ENCODE measurements at places on chromosomes 1 and 21.
A peak's percentile ranks its signal among the peaks of the same experiment; 100 is the strongest.

GRCh38 chr1:38690790-38691449 is 168.7 kb downstream of the RRAGC start:
- no peak for DNase-seq

DNA sequence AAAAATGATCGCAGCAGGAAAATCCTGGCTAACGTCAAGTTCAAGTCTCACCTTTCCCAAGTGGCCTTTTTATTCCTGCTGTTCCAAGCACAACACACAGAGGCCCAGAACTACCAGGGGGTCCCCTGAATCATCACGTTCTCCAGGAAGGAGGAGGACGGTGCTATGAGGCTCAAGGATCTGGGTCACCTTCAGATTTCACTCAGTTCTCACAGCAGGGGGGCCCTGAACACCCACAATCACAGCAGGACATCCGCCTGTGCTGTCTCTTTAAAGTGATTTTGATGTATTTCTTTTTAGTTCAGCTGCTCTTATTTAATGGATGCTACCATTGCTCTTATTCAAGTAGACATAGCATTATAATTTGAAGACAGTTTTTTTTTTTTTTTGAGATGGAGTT is 173.4 kb downstream of the HUNK start:
- DNase-seq, result no peak

DNA sequence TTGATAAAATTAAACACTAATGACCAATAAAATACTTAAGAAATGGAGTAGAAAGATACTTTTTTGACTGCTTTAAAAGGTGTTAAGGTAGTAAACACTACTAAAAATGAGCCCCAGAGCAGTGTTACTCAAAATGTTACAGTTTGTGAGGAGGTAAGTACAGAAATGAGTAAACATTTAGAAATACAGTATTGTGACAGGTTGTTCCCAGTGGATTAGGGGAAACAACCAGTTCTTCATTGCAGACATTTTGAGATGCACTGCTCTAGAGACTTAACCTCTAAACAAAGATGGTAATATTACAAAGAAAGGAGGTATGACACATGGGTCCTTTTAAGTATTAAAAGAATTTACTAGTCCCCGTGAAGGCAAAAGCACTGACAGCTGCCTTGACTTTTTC is 12.7 kb downstream of the DHX9 start:
- no peak for DNase-seq

DNA sequence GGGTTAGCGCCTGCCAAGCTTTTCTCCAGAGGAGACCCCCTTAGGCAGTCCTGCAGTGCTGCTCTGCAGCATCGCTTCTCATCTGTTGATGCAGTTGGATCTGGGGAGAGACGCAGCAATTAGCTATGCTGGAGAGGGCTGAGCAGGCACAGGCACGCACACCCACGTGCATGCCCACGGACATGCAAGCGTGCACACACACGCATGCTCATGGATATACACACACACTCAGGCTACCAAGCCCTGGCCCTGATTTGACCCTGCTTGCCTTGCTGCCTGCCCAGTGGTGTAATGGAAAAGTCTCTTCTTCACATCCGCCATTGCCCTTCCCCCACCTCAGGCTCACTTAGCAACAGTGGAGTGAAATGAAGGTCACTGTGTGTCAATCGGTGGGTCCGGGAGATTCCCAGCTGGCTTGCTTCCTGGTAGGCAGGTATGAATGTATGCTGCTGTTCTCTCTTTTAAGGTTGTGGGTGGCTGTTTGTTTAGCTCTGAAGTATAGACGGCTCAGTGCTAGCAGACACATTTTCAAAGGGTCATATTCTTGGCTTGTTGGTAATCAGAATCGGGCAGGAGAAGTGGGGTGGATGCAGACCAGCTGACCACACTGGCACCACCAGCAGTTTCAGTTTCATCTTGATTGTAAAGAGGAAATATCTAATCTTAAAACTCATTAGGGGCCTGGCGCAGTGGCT is 9.5 kb downstream of the ATP1B1 start:
- no peak for DNase-seq

DNA sequence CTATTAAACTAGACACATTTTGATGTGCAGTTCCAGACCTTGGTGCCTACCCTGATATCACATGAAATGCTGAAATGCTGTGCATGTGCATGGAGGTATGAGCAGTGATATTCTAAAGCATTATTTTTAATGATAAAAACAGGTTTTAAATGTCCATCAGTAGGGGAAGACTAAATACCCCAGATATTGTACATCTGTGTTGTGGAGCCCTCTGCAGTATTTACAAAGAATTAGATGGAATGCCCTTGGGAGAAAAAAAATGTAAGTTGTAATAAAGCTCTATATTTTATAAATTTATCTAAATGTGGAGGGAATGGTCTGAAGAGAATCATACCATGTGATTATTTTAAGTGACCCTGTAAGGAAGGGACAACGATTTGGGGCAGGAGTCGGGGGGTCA is 39.1 kb upstream of the IGSF5 start:
- no peak for DNase-seq

DNA sequence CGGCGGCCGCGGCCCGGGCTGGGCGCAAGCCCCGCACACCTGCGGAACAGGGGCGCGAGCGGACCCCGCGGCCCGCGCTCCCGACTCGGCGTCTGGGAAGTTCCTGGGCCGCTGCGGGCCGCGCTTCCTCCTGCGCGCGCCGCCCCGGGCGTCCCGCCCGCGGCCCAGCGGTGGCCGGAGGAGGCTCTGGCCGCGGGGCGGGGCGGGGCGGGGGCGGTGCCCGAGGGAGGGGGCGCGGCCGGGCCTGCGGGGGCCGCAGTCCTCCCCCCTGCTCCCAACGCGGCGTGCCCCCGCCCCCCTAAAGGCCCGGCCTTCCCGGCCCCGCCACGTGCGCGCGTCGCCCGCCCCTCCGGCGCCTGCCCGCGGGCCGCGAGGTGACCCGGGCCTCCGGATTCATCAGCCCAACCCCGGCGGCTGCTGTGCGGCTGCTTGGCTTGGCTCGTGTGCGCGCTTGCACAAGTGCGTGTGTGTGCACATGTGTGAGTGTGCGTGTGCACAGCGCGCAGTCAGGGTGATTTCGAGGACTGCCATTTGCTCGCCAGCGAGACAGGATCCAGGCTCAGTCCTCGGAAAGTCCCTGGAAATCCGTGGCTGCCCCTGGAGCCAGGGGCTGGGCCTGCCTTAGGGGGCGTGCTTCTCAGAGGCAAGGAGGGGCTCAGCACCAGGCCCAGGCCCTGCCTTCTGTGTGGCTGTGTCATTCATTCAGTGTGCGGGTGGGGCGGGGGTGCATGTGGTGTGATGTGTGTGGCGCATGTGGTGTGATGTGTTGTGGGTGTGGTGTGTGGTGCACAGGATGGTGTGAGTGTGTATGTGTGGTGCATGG is at the start of gene C2CD2:
TSS of gene C2CD2 (minus strand) at position 188 of the 823 bp plus-strand sequence. CDS start 370 bp downstream, outside the sequence.
- DNase-seq, result peak; percentile 19

- DNase-seq, result no peak
These were observed 466.4 kb downstream of the SIPA1L2 start for GRCh38 chr1:232163533-232163932.

GRCh38 chr1:27507960-27508665 is 18.1 kb upstream of the WASF2 start:
- no peak for DNase-seq

- DNase-seq, result no peak
These were observed 1.2 kb upstream of the KRTAP23-1 start for GRCh38 chr21:30349572-30349971.

- DNase-seq, result no peak
These were observed 23.2 kb downstream of the SKI start for GRCh38 chr1:2251363-2251762.

- DNase-seq, result no peak
These were observed 406.5 kb downstream of the DUSP10 start for GRCh38 chr1:221335161-221336101.

DNA sequence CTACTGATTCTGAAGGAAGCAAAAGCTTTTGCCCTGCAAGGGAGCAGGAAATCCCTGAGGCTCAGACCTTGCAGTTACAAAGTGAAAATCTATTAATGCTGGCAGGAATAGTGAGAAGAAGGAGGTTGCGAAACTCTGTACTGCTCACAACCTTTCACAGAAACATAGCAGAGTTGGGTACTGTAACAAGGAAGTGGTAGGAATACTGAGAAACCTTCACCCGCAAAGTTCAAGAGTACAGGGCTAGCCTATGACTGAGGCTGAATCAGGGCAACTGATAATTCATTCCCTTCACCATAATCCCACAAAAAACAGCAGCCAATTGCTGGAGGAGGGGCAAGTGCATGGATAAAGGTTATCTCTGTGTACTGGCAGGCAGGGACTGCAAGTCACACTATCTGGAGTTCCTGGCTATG is 23.9 kb upstream of the KCTD3 start:
- DNase-seq, result no peak

GRCh38 chr1:53182111-53182593 is 14.5 kb upstream of the CPT2 start:
- peak; percentile 53 for DNase-seq

DNA sequence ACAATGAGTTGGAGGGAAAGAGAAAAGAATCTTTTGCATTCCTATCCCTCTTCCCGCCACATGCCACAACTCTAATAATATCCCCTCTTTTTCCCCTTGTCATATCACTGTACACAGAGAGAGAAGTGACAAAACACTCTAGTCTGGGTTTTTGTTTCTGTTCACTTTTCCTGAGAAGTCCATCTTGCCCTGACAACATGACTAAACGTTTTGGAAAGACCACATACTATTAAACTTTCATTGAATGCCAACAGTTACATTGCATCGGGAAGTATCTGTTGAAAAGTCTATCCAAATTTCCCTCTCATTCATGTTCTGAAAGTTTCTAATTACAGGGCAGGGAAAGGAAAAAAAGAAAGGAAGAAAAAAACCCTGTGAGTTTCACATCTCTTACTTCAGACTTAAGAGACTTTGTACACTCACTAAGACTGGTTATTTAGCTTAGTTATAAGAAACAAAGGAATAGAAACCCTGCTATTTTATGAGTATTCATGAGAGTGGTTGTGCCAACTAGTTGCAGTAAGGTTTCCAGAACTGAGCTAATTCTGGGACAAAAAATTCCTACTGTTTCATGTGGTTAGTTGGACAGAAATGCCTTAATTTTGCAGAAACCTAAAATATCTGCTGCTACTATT is 16.9 kb downstream of the PLA2G4A start:
- DNase-seq, result no peak

- no peak for DNase-seq
These were observed 47.8 kb upstream of the LAMC2 start for GRCh38 chr1:183138301-183138700.

- no peak for DNase-seq
These were observed 9.4 kb downstream of the NIPAL3 start for GRCh38 chr1:24424990-24425389.

- DNase-seq, result no peak
These were observed 127.6 kb downstream of the C1orf21 start for GRCh38 chr1:184514447-184514846.

All from NCI-H1092 (cell line).